MCF 10A (cell line): ENCODE measurements at places on chromosomes 13 and 19. TPM values are rescaled to one million over a fixed set of nuclear protein-coding genes. Genes with fewer than 3 reads are reported as not detected.

TBXA2R gene
- not detected in 2 replicates for total RNA-seq

CCL25 gene
- not detected in 2 replicates for total RNA-seq

GPR12 gene
- not detected in 2 replicates for total RNA-seq

PSPC1 gene
- 43.6 and 43.9 TPM in 2 replicates for total RNA-seq

ADAT3 gene
- total RNA-seq, result 6.8 and 6.9 TPM in 2 replicates

DACH1 gene
- not detected in 2 replicates for total RNA-seq

RELB gene
- total RNA-seq, result 27.0 and 39.8 TPM in 2 replicates

CEACAM4 gene
- total RNA-seq, result not detected in 2 replicates
